Astrocyte (in vitro differentiated cells and primary cell): ENCODE measurements at places on chromosomes 6 and 20. TPM values are rescaled to one million over a fixed set of nuclear protein-coding genes. Genes with fewer than 3 reads are reported as not detected.

DNA sequence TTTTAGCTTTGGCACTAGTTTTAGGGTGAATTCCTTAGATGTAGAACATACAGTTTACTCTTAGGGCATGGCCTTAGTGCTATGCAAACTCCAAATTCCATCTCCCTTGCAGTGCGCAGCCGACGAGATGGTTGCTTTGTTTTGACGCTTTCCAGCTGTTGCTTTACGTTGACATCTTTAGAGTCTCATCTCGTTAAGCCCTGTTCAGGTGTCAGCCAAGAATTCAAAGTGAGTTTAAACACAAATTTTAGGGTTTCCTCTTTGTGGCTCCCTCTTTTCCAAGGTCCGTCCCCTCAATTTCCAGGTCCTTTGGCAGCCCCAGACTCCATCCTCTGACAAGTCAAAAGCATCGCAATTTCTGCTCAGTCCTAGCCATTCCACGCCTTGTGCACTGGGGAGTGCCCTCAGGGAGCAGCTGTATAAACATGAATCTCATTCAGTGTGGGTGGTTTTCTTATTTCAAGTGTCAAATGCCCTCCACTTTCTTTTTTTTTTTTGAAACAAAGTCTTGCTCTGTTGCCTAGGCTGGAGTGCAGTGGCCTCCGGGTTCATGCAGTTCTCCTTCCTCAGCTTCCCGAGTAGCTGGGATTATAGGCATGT, 14.1 kb upstream of the MAK start:
- H3K27ac ChIP-seq = no peak overlapping the region
- no peaks in the 10 kb centered on the region for H3K4me1 ChIP-seq
- no peak for DNase-seq
- no peak overlapping the region for H3K4me3 ChIP-seq
- no peaks in the 10 kb centered on the region for H3K36me3 ChIP-seq

RIMS4 gene
- total RNA-seq = 0.48 and 0.53 TPM in 2 replicates

GRCh38 chr6:51098791-51099190, 280.1 kb downstream of the TFAP2B start:
- DNase-seq = no peak
- H3K27me3 ChIP-seq = no peaks in the 10 kb centered on the region
- no peaks in the 10 kb centered on the region for H3K36me3 ChIP-seq

DNA sequence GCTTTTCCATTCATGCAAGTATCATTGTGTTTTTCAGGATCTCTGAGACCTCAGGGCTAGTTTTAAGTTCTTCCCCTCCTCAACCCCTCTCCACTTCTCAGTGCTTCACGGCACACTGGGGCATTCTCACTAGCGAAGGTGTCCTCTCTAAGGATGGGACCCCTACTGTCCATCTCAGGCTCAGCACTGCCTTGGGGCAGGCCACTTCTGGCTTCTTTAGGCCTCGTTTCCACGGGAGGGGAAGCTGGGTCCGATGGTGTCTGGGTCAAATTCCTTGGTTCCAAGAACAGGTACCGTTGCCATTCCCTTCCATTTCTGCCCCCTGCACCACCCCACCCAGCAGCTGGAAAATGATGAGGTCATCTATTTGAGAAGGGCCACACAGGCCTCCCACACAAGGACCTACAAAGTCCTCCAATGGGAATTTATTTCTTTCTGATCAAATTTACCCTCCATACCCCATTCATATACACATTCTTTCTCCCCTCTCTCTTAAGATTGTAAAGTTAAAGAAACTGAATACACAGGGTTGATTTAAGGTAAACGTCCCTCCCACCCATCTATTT, 17.2 kb downstream of the GNAS start:
- H3K27ac ChIP-seq = no peak overlapping the region
- no peaks in the 10 kb centered on the region for H3K4me1 ChIP-seq
- no peak for DNase-seq
- H3K4me3 ChIP-seq = no peak overlapping the region
- no peaks in the 10 kb centered on the region for H3K36me3 ChIP-seq

GRCh38 chr20:35133735-35134134, 13.4 kb downstream of the EDEM2 start:
- H3K27me3 ChIP-seq = no peaks in the 10 kb centered on the region
- peaks cover 18% of the 10 kb centered on the region for H3K4me1 ChIP-seq
- no peak for DNase-seq

HCRTR2 gene
- total RNA-seq = 0.23 and 0.36 TPM in 2 replicates

SLC22A3 gene
- total RNA-seq = 0.57 and 0.89 TPM in 2 replicates

DNA sequence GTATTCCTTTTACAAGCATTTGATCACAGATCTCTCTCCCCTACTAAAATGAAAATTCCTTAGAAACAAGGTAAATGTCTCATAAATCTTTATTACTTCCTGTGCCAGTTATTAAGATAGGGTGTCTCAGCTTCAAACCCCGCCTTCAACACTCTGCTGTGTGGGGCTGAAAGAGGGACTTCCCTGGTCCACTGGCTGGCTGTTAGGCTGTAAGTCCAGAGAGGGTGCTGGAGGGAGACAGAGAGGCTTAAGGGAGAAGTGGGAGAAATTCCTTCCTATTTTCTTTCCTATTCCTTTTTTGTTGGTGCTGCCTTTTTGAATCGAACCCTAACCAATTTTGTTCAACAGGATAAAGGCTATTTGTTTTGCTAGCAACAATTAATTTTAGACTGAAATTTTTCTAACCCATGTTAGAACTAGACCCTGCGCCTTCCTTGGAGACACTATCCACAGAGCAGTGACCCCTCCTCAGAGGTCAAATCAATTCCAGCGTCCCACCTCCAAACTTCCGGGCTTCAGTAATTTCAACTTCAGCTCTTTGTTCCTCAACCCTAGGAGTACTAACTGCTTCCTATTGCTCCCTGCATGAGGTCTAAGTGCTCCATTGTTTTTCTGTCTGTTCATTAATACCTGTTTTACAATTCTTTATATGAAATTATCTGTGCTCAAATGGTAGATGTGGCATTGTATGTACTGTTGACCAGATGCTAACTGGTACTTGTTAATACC, 207.5 kb upstream of the OPRM1 start:
- no peak overlapping the region for H3K4me3 ChIP-seq
- H3K36me3 ChIP-seq = no peaks in the 10 kb centered on the region
- H3K27me3 ChIP-seq = no peaks in the 10 kb centered on the region
- no peaks in the 10 kb centered on the region for H3K4me1 ChIP-seq
- no peak for DNase-seq

DNA sequence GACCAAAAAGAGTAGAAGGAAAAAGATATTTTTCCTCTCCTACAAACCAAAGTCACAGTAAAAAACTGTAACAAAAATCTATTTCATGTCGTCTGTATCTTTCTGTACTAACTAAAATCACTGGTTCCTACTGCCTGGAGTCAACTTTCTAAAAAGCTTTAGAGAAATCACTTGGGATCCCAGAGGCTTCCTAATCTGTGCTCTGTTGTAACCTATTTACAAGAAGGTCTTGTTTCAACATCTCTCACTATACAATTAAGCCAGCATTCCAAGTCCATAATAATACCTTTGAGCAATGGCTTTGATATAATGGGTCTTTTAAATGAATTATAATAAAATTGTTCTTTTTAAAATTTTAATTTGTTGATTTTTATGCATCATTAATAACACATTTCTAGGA, 20.4 kb downstream of the RAB23 start:
- H3K27me3 ChIP-seq = no peaks in the 10 kb centered on the region
- H3K4me1 ChIP-seq = no peaks in the 10 kb centered on the region
- no peak overlapping the region for H3K4me3 ChIP-seq
- DNase-seq = no peak

GRCh38 chr6:153729189-153729588, 309.9 kb upstream of the OPRM1 start:
- H3K36me3 ChIP-seq = no peaks in the 10 kb centered on the region
- H3K27ac ChIP-seq = no peak overlapping the region
- H3K4me1 ChIP-seq = no peaks in the 10 kb centered on the region
- no peak overlapping the region for H3K4me3 ChIP-seq

BEND6 gene
- 8.3 and 10.4 TPM in 2 replicates for total RNA-seq

SIGLEC1 gene
- not detected in 2 replicates for total RNA-seq

- H3K27ac ChIP-seq = no peak overlapping the region
- H3K27me3 ChIP-seq = no peaks in the 10 kb centered on the region
- H3K4me3 ChIP-seq = no peak overlapping the region
Observed at GRCh38 chr6:44778513-44778912, 391.0 kb downstream of the CDC5L start.

DNA sequence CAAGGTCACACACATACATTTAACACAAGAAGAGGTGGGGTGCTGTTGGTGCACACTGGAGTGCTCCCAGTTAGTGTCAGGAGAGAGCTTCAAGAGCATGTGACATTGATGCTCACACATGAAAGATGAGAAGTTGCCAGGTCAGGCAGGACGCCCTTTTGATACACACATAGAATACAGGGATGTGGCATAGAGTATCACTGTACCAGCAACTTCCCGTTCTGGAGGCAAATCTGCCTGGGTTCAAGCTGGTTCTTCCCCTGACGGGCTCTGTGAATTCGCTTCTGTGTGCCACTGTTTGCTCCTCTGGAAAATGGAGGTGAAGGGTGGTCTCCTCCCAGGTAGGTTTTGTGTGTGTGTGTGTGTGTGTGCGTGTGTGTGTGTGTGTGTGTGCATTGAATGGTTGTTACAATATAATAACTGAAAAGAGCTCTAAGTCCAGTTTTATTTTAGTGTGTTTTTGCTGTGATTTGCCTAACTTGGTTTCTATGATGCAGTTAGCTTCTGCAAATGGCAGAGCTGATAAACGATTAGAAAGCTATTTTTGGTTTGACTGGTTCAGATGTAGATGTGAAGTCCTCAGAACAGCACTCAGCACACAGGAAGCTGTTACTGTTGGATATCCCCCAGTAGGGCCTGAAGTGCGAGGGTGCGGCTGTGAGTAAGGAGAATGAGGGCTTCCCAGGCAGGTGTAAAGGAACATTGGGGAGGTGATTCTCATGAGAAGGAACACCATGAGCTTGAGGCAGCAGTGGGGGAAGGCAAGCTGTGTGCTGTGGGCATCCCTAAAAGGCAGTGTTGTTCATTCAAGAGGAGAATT, 53.4 kb downstream of the HIVEP1 start:
- no peak overlapping the region for H3K27ac ChIP-seq
- H3K4me3 ChIP-seq = no peak overlapping the region
- no peaks in the 10 kb centered on the region for H3K36me3 ChIP-seq
- peaks cover 10% of the 10 kb centered on the region for H3K4me1 ChIP-seq
- no peaks in the 10 kb centered on the region for H3K27me3 ChIP-seq
- DNase-seq = no peak

PM20D2 gene
- 7.7 and 10.4 TPM in 2 replicates for total RNA-seq

DNA sequence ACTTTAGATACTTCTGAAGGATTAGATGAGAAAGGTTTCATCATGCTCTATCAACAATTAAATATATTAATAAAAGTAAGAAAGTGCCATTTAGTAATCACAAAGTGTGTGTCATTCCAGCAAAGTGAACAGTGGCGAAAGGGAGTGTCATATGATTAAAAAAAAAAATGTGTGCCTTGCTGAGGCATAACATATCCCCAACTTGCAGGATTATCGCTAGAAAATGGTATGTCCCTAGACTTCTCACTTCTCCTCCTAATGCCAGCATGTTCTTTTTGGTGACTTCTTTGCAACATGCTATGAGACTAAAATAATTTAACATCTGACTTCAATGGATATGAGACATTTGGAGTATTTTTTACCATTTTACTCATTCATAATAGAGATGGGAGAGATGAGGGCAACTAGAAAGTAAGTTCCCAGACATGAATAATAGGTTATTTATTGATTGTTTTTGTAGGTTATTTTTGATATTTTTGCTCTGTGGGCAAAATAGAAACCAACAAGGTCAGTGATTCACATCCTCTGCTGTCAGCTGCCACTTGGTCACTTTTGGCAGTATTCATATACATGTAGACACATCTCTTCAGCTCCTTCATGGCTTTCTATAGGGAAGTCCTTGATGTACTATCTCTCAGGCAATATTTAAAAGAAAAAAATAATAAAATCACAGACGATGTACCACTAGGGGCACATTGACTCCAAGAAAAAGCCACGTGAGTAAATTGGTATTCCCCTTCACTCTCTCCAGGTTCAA, 370.1 kb downstream of the BMP2 start:
- no peak overlapping the region for H3K27ac ChIP-seq
- no peak for DNase-seq
- no peaks in the 10 kb centered on the region for H3K36me3 ChIP-seq
- no peaks in the 10 kb centered on the region for H3K27me3 ChIP-seq
- no peaks in the 10 kb centered on the region for H3K4me1 ChIP-seq

ABHD12 gene
- total RNA-seq = 88.3 and 98.1 TPM in 2 replicates

DNA sequence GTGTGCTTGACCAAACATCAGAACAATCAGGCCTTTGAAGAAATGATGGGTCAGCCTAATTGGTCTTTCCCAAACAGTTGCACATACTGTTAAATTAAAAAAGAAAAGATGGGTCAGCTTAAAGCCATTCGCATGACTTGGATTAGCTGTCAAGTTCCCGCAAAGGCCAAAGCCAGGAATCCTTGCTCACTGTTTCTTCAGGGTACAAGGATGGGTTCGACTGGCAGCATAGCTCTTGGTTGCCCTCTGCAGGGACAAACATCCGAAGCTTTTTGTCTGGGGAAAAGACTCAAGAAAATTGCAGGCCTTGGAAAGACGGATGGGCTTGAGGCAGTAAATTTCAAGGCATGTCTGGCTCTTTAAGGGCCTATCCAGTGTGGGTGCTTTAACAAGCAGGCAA, 168.0 kb downstream of the HDGFL1 start:
- DNase-seq = peak; percentile 35
- no peaks in the 10 kb centered on the region for H3K36me3 ChIP-seq
- H3K27ac ChIP-seq = no peak overlapping the region
- H3K4me1 ChIP-seq = no peaks in the 10 kb centered on the region

DNA sequence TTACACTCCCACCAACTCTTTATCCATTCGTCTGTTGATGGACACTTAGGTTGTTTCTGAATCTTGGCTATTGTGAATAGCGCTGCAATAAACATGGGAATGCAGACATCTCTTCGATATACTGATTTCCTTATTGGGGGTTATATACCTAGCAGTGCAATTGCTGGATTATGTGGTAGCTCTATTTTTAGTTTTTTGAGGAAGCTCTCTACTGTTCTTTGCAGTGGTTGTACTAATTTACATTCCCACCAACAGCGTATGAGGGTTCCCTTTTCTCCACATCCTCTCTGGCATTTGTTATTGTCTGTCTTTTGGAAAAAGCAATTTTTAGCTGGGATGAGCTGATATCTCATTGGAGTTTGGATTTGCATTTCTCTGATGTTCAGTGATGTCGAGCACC, 4.6 kb upstream of the PFDN4 start:
- H3K36me3 ChIP-seq = no peaks in the 10 kb centered on the region
- H3K4me3 ChIP-seq = no peak overlapping the region
- no peaks in the 10 kb centered on the region for H3K4me1 ChIP-seq
- H3K27me3 ChIP-seq = peaks cover 3% of the 10 kb centered on the region
- H3K27ac ChIP-seq = no peak overlapping the region

DNA sequence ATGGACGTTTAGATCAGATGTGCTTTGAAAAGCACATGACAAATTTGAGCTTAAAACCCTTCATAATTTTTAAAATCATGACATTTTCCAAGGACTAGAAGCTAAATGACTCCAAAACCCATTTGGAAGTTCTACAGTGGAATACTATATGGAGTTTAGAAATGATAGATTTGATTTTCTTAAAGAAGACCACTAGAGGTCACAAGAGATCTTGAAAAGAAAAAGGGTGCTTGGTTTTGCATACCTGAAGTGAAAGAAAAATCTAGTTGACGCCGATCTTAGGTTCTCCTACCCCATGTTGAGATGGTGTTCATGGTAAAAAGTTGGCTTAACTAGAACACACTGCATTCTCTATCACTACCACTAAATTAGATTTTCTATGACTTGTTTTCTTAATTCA, 31.5 kb downstream of the CFAP61 start:
- H3K27me3 ChIP-seq = peaks cover 4% of the 10 kb centered on the region
- H3K27ac ChIP-seq = no peak overlapping the region
- DNase-seq = peak; percentile 11
- no peak overlapping the region for H3K4me3 ChIP-seq
- no peaks in the 10 kb centered on the region for H3K36me3 ChIP-seq
- H3K4me1 ChIP-seq = no peaks in the 10 kb centered on the region

NHLRC1 gene
- total RNA-seq = 0.29 TPM in 1 of 2 replicates, not detected in the other
